Activated CD4-positive, alpha-beta memory T cell treated with anti-CD3 and anti-CD28 coated beads for 36 hours (primary cell): ENCODE measurements at places on chromosomes 1 and 21. TPM values are rescaled to one million over a fixed set of nuclear protein-coding genes. Genes with fewer than 3 reads are reported as not detected.

GRCh38 chr1:219330669-219331068 lies 157.0 kb downstream of the LYPLAL1 start:
- DNase-seq, result no peak

- peak; percentile 61 for DNase-seq
Observed at GRCh38 chr1:150563340-150564038, 14.3 kb downstream of the ADAMTSL4 start.

- no peak for DNase-seq
Observed at GRCh38 chr1:159687511-159687910, 26.9 kb downstream of the CRP start.

- DNase-seq, result no peak
Observed at GRCh38 chr1:240497908-240498307, 114.0 kb downstream of the GREM2 start.

DNA sequence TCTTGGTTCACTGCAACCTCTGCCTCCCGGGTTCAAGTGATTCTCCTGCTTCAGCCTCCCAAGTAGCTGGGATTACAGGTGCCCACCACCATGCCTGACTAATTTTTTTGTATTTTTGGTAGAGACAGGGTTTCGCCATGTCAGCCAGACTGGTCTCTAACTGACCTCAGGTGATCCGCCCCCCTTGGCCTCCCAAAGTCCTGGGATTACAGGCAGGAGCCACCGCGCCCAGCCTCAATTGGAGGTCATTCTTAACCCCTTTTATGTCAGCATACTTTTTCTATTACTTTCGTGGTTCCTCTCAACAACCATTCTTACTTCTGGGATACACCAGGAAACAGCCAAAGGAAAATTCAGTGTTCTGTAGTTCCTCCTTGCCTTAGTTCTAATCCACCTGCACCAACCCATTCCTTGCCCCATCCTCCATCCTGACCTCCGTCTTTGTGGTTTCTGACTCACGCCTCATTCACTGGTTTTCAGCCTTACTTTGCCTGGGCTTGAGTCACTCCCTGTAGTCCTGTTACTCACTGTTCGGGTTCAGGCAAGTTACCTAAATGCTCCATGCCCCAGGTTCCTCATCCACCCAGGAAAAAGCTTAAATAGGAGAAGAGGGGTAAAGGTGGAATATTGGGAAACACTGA lies 12.9 kb upstream of the BCL10 start:
- DNase-seq, result peak; percentile 57

TNFRSF18 gene
- total RNA-seq, result 375 TPM

BRDT gene
- total RNA-seq, result not detected

DNA sequence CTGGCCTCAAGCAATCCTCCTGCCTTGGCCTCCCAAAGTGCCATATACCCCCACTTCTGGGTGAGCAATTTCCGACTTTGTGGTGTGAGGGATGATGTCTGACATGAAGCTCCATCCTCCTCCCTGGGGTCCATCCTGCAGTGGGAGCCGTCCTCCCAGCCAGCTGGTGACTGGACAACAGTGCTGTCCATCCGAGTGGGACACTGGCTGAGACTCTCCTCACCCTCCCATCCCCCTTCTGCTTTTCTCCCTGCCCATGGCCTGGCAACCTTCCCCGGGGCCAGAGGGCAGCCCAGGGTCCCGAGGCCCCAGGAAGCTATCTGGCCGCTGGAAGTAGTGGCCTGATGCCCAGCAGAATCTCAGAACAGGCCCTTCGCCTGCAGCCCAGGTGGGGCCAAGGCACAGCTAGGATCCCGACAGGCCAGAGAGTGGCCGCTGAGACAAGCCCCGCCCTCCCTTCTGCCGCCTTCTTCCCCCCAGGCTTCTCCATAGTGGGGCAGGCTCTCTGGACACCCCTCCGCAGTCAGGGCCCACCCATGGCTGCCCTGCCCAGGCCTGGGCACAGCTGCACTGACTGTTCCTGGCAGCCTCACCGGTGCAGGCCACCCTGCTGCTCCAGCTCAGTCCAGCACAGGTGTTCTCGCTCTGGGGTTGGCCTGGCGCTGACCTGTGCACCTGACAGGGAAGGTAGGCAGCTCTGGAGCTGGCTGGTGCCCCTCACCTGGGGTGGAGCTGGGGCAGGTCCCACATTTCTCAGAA lies 8.4 kb upstream of the FAAP20 start:
- no peak for DNase-seq

- no peak for DNase-seq
Observed at GRCh38 chr1:107867422-107867821, 97.6 kb downstream of the VAV3 start.

GRCh38 chr1:245378745-245379144 lies 224.0 kb downstream of the KIF26B start:
- DNase-seq, result no peak

- no peak for DNase-seq
Observed at GRCh38 chr1:196102826-196103225, 505.4 kb downstream of the KCNT2 start.

DNA sequence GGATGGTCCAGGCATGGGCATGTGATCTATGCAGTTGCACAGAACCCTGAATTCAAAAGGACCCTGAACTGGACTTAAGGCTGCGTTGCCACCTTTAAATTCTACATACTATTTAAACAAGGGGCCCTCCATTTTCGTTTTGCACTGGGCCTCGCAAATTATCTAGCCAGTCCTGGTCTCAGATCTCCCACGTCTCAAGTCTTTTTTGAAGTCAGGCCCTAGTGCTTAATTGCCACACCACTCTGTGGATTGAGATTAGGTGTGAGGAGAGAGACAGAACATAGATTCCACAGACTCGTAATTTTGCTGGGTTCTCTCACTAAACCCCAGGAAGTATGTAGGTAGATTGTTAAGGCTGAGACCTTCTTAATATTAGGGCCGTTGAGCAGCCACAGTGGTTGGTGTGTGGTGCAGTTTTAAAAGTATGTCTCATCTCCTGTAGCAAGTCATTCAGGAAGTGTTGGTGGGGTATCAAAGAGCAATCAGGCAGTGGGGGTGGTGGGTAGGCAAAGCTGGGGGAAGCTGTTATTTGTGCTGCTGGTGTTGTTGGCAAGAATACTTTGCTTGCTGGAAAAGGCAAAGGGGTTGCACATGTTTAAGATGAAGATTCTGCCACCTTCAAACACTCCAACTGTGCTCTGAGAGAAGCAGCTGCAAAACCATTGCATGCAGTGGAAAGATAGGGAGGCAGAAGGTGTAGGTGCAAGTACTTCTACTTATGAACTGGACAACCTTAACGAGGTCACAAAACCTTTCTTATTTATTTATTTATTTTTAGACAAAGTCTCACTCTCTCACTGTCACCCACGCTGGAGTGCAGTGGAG lies 11.2 kb downstream of the CD84 start:
- DNase-seq, result peak; percentile 85

CGN gene
- 1.4 TPM for total RNA-seq

GREM2 gene
- total RNA-seq, result 0.26 TPM

DNA sequence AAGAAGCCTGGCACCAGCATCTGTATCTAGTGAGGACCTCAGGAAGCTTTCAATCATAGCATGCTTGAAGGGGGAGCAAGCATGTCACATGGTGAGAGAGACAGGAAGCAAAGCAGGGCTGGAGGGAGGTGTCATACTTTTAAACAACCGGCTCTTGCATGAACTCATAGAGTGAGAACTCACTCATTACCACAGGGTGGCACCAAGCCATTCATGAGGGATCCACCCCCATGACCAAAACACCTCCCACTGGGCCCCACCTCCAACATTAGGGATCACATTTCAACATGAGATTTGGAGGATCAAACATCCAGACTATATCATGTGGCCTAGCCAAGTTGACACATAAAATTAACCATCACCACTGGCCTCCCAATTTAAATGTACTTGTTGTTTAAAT lies 125.1 kb upstream of the KCND3 start:
- DNase-seq, result no peak

REN gene
- not detected for total RNA-seq

GRCh38 chr1:156134716-156135435 lies 18.5 kb upstream of the SEMA4A start:
- DNase-seq, result no peak

TNFRSF25 gene
- 97.4 TPM for total RNA-seq

TAS1R1 gene
- total RNA-seq, result not detected

SNAP47 gene
- 32.5 TPM for total RNA-seq

- DNase-seq, result peak; percentile 55
Observed at GRCh38 chr1:1066403-1067283, 7.5 kb downstream of the RNF223 start.

DNA sequence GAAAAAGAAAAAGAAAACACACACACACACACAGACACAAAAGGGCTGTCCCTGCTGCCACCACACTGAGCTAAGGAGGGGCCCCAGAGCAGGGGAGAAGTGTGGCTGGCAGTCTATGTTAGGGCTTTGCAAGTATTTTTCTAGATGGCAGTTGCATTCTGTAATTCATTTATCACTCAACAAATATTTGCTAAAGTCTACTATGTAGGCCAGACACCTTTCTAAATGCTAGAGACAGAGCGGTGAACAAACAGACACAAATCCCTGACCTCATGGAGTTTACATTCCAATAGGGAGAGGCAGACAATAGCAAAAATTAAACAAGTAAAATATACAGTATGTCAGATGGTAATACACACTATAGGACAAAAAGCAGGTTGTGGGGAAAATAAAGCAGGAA lies 20.2 kb downstream of the WDR64 start:
- DNase-seq, result no peak

GRCh38 chr1:212651521-212651920 lies 43.0 kb downstream of the ATF3 start:
- DNase-seq, result no peak

GRCh38 chr1:192763756-192764155 lies 45.1 kb upstream of the RGS2 start:
- DNase-seq, result no peak

GRCh38 chr1:232883992-232884661 lies 66.3 kb upstream of the NTPCR start:
- DNase-seq, result no peak

DNA sequence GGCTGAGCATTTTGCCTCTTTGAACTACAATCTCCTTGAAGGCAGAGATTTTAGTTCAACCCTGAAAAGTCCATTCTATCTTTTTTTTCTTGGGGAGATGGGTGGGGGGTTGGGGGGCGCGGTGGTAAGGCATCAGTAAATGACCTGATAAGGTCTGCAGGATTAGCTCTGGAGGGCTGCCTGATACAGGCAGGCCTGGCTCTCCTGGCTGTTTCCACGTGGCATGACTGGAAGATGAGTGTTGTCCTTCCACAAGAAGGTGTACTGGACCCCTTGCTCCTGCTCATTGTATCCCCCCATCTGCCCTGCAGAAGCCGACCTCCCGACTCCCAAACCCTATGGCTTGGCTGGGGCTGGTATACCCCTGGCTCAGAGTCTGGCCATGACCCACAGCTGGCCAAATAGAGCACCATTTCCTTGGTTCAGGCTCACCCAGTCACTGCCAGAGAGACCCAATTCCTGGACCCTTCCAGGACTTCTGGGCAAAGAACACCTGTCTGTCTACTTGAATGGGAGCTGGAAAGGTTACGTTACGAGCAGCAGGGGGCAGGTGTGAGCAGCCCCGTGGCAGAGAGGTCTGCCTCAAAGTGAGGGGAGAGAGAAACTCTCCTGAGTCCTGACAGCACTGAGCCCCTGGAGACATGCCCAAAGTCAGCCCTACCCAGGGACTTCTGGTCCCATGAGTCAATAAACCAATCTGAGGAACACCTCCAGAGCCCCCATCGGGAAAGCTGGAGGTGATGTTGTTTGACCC lies 17.0 kb downstream of the DHRS3 start:
- DNase-seq, result peak; percentile 68

- no peak for DNase-seq
Observed at GRCh38 chr1:58754073-58754613, 29.7 kb downstream of the JUN start.

GAS5 gene
- total RNA-seq, result 913 TPM

DNA sequence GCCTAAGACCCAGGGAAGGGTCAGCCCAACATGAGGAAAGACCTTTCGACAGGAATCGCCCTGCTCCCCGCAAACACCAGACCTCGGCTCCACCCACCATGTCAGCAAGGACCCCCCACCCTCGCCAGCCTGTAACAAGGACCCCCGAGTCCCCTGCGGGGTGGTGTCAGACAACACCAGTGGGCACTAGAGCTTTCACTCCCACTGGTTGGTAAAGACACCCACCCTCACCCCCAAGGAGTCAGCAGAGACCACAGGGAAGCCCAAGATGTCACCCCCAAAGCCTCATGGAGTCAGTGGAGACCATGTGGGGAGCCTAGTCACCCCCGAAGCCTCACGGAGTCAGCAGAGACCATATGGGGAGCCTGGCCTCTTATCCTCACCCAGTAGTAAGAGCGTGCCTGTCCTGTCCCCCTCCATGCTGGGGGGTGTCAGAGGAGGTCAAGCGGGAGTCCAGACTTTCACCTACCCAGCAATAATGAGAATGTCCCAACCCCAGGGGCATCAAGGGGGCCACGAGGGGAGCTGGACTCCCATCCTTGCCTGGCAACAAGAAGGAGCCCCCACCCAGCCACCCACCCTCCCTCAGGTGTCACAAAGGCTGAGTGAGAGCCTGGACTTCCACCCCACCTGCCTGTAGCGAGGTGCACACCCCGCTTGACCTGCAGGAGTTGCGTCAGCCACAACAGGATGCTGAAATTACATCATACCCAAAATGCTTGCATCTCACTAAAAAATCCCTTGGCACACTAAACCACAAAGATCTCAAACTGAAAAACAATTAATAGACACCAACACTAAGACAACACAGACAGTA lies 24.8 kb downstream of the SLC19A1 start:
- peak; percentile 57 for DNase-seq

GRHL3 gene
- total RNA-seq, result not detected

OR2G3 gene
- not detected for total RNA-seq

DNA sequence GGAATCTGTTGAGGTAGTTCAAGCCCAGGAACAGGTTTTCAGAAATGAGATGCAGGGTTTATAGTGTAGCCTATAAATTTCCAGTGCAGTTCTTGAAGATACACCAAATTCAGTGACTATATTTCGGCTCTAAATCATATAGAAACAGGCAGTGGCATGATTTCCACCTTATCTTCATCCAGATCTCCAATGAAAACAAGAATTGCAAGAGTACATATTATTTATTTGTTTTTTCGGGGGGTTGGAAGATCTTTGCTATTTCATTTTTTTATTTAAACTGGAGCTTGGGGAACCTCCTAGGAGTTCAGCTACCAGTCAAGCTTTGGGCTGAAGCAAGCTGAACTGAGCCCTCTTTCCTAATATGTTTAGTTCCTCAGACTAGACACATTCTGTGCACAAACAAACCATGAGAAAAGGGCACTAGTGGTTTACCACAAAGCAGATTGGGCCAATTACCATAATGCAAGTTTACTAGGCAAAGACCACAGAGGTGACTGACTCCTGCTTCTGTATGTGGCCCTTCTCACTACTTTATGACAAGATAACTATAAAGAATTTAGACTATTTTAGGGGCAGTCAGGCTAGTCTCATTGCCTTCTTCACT lies 68.5 kb downstream of the RGS2 start:
- DNase-seq, result no peak

C4BPA gene
- not detected for total RNA-seq
